ENCODE measurements at places on chromosomes 4 and X.

- no peak for DNase-seq
These were observed 131.9 kb downstream of the RTL3 start for GRCh38 chrX:78527263-78527662.

GRCh38 chrX:153687121-153688039 is at the start of gene SLC6A8:
Gene SLC6A8, plus strand, starts transcription at chrX:153687926. Its CDS starts 649 bp downstream, at chrX:153688575.
- peak; percentile 80 for DNase-seq

DNA sequence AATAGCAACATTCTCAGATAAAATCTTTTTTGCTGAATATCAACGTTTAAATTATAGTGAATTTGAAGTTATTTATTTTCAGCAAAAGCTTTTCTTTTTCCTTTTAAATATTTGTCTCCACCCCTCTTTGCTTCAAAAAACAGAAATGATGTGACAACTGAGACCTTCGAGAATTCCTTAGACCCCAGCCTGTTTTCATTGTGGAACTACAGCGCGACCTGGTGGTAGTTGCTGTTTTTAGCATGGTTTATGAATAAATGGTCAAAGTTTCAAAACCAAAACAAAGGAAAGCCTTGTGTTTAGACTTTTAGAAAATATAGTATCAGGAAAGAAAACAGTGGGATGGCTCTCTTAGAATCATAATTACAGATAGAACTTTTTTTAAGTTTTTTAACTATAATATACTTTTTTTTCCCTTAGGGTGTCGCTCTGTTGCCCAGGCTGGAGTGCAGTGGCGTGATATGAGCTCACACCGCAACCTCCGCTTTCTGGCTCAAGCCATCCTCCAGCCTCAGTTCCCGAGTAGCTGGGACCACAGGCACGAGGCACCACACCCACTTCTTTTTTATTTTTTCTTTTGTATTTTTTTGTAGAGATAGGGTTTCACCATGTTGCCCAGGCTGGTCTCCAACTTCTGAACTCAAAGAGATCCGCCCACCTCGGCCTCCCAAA is 26.8 kb upstream of the TMEM184C start:
- peak; percentile 22 for DNase-seq

DNA sequence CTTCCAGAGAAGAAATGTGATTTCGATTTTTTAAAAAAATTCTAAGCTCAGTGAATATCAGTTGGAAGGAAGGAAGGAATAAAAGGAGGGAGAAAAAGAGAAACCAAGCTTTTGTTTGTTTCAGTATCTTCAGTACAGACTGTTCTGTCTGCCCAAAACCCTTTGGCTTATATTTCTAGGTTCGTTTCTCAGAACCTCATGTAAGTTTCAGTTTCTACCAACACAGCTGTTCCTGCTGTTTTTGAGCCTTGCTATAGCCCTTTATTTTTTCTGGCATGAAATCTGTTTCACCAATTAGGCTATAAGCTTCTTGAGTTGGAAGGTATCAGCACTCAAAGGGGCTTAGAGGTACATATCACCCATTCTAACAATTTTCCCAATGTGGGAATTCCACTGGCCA is 157.9 kb downstream of the GBA3 start:
- DNase-seq, result peak; percentile 10

DNA sequence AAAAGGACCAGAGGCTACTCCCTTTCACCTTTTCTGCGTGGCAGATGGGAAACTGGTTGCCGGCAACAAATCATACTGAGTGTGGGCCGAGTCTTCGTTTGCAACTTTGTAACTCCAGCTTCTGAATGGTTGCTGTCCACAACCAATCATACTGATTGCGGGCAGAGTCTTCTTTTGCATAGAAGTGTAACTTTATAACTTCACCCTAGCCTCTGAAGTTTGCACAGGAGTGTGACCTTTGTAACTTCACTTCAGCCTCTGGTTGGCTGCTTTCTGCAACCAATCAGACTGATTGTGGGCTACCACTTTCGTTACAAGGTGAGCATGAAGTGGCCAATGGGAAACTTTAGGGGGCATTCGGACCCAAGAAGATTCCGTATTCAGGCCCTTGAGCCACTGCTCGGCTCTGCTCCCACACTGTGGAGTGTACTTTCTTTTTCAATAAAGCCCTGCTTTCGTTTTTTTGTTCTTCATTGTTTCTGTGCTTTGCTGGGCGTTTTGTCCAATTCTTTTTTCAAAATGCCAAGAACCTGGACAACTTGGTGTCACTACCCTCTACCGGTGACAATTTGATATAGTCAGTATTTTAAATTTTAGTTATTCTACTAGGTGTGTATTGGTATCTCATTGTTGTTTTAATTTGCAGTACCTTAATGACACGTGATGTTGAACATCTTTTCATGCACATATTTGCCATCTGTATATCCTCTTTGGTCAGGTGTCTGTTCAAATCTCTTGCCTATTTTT is 9.0 kb upstream of the PAGE5 start:
- DNase-seq, result no peak

GRCh38 chr4:82508806-82509428 is 52.9 kb downstream of the TMEM150C start:
- no peak for DNase-seq

DNA sequence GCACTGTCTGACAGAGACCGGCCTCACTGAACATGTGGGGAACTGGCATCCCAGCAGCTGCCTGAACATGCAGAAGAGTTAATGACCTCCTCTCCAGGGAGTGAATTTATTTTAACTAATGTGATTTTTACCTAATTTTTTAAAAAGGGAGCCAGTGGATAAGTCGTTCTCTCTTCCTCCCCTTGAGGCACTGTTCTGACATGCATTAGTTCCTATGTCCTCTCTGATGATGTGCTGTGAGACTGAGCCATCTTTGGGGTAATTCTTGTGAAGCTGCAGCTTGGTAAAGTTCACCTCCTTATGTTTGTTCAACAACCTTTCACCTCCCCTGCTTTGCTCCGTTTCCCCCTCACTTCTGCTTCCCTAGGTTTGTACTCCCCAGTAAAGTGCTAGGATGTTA is 139.7 kb downstream of the COL25A1 start:
- DNase-seq, result no peak

DNA sequence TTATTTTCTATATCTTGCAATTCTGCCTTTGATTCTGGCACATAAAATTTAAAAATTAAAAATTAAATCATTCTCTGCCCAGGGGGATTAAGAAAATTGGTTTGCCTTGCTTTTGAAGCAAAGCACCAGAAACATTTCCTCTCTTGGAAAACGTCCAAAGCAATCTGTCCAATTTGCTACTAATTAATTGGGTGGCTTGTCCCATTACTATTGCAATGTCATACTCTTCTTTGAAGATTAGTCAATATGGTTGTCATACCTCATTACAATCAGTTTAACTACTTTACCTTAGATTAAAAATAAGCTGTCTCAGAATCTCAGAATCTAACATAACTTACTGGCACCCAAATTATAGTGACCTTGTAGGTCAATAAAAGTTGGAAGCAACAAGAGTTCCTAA is 208.8 kb downstream of the TMA16 start:
- no peak for DNase-seq

GRCh38 chr4:141132072-141132708 is 1.1 kb downstream of the RNF150 start:
- DNase-seq, result no peak

DNA sequence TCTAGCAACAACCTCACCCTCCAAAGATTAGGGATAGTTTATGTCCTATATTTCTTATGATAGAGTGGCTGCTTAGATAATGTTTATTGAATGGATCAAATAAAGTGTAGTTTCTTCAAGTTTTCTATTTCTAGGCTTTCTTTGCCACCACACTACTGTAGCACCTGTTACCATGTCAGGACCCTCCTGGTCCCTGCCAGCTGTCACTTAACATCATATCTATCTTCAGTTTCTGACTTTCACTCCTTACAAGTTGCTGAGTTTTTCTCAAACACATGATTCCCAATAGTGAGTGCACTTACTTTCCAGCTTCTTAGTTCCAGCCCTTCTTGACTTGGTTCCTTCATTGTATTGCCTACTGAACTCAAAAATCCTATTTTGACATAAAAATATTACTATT is 593.9 kb upstream of the PITX2 start:
- no peak for DNase-seq

DNA sequence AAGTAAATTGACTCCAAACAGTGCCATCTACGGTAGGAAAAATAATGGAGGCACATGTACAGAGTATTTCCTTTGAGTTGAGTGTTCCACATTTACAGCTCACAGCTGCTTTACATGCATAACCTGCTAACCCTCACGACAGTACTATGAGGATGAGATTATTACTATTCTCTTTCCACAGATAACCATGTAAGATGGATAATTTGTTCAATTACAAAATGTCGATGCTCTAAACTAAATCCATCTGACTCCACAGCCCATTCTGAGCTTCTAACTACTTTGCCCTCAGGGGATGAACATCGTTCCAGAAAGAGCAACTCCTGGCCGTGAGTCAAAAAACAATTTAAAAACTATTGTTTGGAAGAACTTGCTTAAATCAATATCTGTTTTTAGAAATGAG is 330.4 kb upstream of the NWD2 start:
- no peak for DNase-seq

DNA sequence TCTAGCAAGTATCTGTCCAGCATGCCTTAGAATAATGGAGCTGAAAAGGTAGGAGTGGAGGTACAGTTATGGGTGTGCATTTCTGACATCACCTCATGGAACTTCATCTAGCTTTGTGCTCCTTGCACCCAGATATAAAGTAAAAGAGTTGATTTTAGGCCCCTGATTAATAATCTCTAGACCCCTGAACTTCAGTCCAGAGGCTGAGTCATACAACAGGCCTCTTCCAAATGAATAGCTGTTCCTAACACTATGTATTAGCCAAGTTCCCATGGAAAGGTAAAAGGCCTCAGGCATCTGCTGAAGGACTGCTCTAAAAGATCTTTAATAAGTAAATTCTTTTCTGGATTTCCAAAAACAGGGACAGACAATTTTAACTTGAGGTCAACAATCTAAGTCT is 16.2 kb downstream of the TBC1D9 start:
- DNase-seq, result no peak

GRCh38 chrX:155094468-155095061 is 23.3 kb downstream of the BRCC3 start:
- DNase-seq, result peak; percentile 40

DNA sequence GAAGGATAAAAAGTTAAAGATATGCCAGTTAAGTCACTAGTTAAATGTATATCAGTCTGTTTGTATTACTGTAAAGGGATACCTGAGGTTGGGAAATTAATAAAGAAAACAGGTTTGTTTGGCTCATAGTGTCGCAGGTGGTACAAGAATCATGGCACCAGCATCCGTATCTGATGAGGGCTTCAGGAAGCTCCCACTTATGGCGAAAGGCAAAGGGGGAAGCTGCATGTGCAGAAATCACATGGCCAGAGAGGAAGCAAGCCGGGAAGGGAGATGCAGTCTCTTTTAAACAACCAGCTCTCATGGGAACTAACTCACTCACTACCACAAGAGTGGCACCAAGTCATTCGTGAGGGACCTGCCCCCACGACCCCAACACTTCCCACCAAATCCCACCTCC is 91.9 kb upstream of the SH3RF1 start:
- DNase-seq, result no peak

GRCh38 chr4:99564921-99565320 is 1.1 kb upstream of the TRMT10A start:
- DNase-seq, result no peak

- no peak for DNase-seq
These were observed 85.4 kb downstream of the GPRIN3 start for GRCh38 chr4:89222170-89222569.

DNA sequence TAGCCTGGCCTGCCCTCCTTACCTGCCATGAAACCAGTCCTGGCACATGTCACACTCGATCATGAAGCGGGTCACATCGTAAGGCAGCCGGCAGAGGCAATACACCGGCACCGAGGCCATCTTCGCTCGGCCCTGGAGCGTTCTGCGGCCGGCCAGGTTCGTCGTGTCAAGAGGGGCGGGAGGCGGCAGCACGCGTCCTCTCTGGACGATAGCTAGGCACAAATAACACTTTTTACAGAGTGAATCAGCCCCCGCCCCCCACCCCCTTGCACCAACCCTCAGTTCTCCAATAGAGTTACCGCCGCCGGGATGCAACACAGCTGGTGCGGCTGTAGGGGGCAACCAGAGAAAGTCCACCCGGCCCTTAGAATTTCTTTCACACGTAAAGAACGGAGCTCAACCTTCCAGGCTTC is 1.7 kb downstream of the PHF8 start:
- DNase-seq, result peak; percentile 38

- DNase-seq, result peak; percentile 26
These were observed 493 bp downstream of the TCEAL5 start for GRCh38 chrX:103275947-103276567.

DNA sequence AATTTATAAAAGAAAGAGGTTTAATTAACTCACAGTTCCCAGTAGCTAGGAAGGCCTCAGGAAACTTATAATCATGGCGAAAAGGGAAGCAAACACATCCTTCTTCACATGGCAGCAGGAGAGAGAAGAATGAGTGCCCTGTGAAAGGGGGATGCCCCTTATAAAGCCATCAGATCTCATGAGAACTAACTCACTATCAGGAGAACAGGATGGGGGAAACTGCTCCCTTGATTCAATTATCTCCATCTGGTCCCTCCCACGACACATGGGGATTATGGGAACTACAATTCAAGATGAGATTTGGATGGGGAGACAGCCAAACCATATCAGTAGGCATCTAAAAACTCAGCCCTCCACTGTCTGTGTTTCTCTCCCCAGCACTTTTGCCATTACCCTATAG is 22.4 kb downstream of the ANK2 start:
- DNase-seq, result no peak

DNA sequence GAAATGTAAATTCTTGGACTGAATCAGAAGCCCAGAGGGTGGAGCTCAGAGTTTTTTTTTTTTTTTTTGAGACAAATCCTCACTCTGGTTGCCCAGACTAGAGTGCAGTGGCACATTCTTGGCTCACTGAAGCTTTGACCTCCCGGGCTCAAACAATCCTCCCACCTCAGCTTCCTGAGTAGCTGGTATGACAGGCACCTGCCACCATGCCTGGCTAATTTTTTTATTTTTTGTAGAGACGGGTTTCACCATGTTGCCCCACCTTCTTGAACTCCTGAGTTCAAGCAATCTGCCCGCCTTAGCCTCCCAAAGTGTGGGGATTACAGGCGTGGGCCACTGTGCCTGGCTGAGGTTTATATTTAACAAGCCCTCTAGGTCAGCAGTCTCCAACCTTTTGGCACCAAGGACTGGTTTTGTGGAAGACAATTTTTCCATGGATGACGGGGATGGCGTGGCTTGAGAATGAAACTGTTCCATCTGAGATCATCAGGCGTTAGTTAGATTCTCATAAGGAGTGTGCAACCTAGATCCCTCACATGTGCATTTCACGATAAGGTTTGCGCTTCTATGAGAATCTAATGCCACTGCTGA is 76.7 kb downstream of the FHIP1A start:
- no peak for DNase-seq
